ENCODE measurements at places on chromosomes 1 and 21.

DNA sequence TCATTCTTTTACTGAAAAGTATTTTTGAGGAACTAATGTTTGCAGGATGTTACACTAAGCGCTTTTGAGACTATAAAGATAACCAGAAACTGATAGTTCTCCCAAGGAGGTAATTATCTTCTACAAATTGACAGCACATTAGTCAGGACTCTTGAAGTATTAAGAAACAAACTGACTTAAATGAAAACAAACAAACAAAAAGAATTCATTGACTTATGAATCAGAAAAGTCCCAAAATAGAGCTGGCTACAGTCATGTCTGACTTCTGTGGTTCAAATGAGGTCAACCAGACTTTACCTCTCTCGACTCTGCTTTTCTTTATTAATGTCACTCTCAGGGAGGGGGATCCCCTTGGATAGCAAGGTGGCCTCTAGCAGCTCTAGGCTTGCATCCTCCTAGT, 296.8 kb downstream of the TPR start:
- no peak for DNase-seq

- no peak for DNase-seq
These were observed 45.2 kb downstream of the RPS6KA1 start for GRCh38 chr1:26574719-26575251.

DNA sequence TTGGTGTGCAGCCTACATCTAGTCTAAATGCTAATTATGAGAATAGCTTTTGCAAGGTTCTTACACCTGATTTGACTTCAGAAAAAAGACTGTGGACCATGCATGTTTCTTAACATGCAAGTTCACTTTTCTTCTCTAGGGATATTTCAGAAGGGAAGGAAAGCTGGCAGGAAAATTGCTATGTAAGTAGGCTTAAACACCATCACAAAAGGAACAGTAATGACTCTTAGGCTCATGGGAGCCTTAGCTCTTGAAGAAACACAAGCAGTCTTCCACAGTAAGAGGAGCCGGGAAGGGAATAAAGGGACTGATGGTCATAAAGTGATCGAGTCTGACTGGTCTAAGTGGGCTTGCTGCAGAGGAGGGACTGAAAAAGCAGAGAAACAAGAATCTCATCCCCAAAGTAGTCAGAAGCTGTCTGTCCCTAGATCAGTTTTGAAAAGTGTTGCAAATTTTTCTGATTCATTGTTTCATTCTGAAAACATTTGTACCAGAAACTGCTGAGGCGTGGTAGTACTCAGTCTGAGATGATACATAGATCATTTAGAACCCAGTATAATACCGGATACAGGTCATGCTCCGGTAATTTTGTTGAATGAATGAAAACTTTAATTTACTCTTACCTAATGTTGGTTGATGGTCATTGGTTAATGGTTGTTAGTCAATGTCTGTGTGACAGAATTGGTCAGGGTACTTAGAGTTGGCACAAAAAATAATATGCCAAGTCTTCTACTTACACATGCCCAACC, 40.9 kb downstream of the SMYD2 start:
- no peak for DNase-seq

DNA sequence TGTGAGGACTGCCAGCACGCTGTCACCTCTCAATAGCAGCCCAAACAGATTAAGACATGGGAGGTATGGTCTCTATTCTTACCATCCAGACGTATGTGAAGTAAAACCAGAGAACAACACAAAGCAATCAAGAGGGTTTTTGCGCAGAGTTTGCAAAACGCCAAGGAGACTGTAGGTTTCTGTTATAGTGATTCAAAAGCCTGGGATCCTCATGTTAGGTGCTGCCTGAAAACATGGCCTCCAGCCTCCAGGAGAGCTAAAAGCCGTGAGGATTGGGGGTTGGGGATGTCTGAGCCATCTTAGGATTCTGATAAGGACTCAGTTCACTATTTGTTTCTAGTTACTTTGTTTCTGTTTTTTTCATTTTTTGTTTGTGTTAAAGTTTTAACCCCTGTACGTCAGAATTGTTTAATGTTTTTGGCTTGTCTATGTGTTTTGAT, 4.2 kb upstream of the CCT8 start:
- no peak for DNase-seq

DNA sequence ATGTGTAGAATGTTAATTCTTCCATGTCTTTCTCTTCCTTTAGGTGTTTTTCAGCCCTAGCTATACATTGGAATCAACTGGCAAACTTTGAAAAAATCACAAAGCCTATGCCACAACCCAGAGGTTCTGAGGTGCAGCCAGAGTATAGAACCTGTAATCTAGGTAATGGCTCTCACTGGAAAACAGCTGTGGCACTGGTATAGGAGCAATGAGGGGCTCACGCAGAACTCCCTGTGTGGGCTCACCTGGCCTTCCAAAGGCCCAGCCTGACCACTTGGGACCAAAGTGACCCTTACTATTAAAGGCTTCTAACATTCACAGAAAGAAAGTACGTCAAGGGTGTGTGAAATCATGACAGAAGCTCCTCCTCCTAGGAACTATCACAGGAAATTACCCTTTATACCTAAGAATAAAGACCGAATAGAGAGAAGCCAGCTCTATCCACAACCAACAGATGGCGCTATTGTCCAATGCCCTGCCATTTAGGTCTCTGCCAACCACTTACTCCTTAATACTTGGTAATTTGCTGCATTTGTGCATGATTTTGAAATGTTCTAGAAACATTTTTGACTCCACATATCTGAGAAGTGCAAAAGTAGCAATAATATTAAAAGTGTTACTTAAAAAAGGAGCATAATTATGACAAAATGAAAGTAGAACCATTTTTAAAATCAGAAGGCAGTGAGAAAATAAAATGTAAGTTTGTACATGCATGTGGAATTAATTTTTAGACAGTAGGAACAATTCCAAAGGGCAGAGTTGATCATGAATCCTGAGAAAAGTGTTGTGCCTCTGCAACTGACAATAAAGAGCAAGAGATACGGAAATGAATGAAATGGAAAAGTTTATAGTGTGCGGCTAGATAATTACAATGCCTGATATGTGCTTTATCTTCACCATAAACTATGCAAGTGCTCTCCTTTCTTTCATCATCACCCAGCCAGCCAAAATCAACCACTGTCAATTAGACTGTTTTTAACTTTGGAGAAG, 93.1 kb upstream of the HAO2 start:
- peak; percentile 23 for DNase-seq

- no peak for DNase-seq
These were observed 65.4 kb downstream of the PLEKHA6 start for GRCh38 chr1:204294357-204294756.

DNA sequence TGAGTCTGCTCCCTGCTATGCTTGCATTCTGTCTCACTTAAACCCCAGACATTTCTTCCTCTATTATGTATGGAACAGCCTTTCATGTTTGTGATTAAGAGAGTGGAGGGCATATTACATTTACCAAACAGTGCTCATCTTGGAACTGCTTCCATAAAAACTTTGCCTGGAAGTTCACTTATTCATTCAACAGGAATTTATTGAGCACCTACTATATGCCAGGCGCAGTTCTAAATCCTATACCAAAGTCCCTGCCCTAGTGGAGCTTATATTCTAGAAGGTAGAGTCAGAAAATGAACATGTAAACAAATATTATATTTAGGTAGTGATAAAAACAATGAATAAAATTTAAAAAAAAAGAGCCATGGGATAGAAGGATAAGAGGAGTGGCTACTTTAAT, 49.8 kb downstream of the KANK4 start:
- no peak for DNase-seq

DNA sequence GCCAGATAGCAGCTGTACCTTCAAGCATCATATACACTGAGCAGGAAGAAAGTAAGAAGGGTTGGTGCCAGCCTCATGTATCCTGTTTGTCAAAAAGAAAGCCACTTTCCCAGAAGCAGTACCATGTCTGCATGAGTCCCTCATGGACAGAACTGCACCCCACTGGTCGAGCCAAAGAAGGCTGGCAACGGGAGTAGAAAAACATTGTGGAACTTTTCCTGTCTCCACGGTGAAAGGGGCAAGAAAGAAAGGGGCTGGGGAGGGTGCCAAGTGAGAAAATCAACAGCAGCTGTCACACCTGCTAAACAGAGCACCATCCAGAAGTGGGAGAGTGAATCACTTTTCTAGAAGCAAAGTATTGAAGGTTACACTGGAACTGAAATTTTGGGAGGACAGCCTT, 621.7 kb downstream of the LMO4 start:
- no peak for DNase-seq

DNA sequence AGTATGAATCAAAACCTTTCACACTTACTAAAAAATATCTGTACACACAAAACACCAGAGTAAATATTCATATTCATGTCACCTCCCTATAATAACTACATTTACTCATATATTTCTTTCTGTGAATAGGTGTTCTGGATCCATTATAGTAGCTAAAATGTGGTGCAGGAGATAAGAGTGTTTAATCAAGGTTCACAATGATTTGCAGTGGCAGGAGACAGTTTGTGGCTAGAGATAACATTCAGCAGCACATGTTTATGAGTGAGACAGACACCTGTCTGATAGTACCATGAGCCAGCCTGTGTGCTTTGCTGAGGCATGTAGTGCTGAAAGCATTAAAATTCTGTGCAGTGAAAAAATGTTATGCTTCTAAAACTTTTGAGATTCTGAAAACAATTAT, 410.3 kb downstream of the SRGAP2C start:
- no peak for DNase-seq

GRCh38 chr1:49199564-49199963, 422.9 kb upstream of the BEND5 start:
- no peak for DNase-seq

- DNase-seq, result no peak
These were observed at the start of gene NEXN for GRCh38 chr1:77888081-77888780. Gene NEXN (plus strand): TSS chr1:77888624. CDS start chr1:77916107, 27,483 bp downstream.

DNA sequence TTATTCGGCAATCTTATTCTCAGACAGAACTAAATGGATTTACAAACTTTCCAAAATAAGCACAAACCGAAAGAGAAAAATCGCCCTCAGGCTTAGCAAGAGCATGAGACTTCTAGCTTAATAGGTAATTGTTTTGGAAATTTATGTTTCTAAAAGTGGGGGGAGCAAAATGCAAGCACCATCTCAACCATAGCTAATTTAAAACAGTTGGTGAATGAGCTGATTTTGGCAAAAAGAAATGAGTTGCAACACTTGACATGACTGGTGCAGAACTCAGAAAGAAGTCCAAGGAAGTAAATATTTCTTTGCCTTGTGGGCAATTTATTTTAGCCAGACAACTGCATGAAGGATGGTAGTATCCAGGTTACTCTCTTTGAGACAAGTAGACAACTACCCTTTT, 71.5 kb upstream of the PTGFR start:
- no peak for DNase-seq

DNA sequence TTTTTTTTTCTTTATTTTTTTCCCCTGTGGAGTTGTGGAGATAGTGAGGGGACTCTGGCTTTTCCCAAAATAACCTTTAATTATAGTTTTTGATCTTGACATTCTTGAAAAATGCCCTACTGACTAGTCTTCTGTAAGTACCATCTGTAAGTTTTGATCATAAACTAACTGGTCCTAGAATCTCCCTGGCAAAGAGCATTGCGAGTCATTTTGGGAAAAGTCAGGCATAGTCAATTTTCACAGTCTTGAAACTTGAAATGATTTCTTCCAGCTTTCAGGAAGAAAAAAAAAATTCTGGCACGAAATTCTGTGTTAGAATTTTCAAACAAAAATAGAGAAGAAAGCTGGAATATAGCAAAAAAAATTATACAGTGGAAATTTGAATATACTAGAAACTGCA, 181.2 kb upstream of the SNX7 start:
- no peak for DNase-seq

- no peak for DNase-seq
These were observed 912.6 kb downstream of the TTLL7 start for GRCh38 chr1:83086346-83086745.

DNA sequence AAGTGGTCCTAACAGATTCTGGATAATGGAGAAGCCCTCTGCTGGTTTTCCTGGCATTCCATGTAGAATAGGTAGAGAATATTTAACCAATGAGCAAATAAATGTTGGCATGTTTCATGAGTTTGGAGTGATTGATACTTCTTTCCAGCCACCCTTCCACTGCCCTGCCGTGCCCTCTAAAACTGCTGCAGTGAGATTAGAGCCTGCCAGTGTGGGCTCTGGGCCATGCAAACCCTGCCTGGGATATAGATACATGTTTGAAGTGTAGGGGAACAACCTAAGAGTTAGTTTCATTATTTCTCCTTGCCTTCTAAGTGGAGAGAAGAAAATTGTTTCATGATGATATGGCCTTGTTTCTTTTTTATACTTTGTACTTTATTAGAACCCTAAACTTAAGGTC, 10.4 kb downstream of the UBE2Q1 start:
- DNase-seq, result no peak

DNA sequence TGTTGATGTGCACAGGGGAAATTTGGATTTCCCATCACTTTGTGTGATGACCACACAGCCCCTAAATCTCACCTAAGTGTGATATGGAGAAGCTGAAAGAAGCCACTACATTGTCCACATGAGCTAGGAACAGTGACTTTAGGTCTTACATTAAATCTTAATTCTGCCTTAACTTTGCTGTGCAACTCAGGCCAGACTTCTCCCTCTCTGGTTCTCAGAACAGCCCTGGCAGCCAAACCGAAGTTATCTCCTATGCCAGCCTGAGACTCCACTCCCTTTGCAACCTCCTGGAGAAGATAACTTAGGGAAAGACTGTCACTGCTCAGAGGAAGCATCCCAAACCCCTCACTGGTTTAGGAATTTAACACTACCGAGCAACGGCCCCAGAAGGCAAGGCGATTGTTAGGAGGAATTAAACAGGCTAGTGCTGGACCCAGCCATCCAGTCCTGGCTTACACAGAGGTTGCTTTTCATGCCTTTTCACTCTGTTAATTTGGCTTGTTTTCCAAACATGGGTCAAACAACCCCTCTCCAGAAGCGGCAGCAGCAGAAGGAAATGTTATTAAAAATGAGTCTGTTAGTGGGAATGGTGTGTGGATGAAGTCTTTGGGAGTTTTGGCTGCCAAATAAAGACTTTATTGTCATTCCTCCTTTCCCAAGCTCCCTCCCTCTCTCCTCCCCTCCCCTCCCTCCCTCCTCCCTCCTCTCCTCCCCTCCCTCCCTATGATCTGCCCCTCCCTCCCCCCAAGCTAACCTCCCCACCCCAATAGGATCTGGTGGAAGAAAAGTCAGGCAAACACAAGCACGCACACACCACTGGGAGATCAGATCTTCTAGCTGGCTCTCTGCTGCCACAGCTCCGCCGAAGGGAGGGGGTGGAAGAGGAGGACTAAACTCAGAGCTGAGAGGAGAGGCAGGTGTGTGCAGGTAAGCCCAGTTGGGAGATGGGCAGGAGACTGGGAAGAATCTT, at the start of gene PRELP:
Gene PRELP (plus strand): TSS at position 795 of the 970 bp plus-strand sequence. CDS start 7,379 bp downstream, outside the sequence.
- DNase-seq, result no peak

DNA sequence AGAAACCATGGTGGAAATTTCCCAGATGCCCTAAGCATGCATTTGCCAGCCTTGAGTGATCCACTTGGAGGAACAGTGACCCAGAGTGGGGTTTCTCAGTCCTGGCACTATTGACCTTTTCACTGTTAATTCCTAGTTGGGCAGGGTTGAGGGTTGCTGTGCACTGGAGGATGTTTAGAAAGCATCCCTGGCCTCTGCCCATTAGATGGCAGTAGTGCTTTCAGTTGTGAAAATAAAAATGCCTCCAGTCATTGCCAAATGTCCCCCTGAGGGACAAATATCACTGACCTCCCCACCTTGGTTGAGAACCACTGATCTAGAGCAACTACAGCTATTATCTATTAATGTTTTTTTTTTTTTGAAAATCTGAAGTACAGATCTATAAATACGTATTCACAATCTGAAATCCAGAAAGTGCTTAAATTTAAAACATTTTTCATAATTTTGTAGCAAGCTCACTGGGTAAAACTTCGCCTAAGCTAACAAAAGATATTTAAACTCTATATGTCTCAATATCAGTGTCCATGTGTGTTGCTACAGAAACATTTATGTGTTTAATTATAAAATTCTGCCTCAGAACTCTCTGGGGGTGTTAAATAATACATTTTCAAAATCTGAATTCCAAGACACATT, 27.3 kb downstream of the F3 start:
- DNase-seq, result no peak
